HepG2 (cell line): ENCODE measurements at places on chromosomes 6 and 20.

DNA sequence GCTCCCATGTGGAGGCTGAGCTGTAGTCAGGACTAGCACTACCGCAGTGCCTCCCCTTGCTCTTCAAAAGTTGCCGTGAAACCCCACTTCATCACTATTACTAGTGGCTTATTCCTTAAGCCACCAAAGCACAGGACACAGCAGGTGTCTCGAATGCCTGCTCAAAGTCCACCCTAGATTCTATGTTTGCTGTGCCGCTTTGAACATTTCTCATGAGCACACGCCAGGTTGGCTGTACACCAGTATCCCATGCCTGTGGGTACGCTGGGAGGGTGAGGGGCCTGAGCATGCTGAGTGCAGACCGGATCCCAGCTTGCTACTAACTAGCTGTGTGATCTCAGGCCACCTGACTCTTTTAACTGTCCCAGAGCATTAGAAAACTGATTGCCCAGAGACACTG is 335.8 kb upstream of the QKI start:
- no peak for DNase-seq
- H3K27me3 ChIP-seq = no peaks in the 10 kb centered on the region
- H3K27ac ChIP-seq = no peak overlapping the region
- no peak overlapping the region for H3K4me3 ChIP-seq
- no peaks in the 10 kb centered on the region for H3K36me3 ChIP-seq
- H3K4me1 ChIP-seq = no peaks in the 10 kb centered on the region

DNA sequence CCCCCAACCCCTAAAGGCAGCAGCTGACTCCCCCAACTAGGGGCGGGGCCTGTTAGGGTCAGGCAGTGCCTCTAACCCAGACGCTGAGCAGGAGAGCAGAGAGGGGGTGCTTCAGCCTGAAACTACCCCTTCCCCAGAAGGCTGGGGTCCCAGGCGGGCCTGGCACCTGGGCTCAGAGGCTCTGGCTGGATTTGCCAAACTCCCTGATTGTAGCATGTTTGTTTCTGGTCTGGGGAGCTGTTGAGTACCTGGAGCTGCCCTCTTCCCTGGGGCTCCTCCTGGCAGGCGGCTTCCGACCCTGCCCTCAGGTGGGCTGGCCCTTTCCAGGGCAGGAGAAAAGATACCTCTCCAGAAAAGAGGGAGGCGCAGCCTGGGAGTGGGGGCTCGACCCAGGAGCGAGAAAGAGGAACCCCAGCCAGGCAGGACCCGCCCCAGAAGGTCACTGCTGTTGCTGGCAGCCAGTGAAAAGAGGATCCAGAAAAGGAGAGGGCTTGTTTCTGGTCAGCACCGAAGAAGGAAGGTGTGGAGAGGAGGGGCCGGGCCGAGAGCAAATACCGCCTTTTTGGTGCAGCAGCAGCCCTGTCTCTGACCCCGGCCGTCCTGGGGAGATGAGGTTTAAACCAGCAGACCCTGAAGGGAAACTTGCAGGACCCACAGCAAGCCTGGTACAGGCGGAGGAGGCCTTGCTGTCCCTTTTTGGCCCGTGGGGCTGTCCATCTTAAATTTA is 810 bp upstream of the ABHD16B start:
- H3K4me3 ChIP-seq = no peak overlapping the region
- DNase-seq = no peak
- no peaks in the 10 kb centered on the region; the same call in 2 of the 3 replicates for H3K36me3 ChIP-seq

DNA sequence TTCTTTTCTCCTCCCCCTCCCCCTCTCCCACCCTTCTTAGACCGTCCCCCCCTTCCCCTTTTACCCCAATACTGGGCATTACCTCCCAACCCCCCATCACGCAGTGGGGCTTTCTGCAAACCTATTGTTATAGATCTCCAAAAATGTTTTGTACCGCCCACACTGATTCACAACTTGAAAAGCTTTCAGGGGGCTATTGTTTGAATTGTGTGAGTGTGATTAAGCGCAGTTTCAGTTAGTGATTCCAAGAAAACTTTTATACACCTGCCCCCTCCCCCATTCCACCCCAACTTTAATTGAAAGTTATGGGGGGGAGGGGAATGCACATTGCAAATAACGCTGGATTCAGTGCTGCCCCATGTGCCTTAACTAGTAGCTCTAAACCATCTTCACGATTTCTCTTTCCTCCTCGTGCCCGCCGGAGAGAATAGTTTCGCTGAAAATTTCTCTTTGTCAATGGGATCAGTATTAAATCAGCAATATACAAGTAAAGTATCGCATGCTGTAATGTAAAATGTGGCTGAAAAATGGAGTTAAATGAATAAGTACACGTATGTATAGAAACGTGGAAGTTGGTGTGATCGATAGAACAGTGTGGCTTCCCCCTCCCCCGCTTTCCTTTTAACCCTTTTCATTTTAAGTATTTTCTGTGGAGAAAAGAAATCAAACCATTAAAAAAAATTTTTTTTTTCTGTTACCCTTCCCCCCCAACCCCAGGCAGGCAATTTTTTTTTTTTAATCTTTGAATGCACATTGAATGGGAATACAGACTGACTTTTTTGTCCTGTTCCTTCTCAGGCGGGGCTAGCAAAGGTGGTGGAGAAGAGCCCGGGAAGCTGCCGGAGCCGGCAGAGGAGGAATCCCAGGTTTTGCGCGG is 632 bp downstream of the LIN28B start:
- H3K4me1 ChIP-seq = peaks cover 20% of the 10 kb centered on the region
- H3K4me3 ChIP-seq = peak overlapping the region; percentile 70
- peak; percentile 16 for DNase-seq
- peak overlapping the region; percentile 90 for H3K27ac ChIP-seq
- H3K27me3 ChIP-seq = no peaks in the 10 kb centered on the region; the same call in 1 of the 2 replicates
- no peaks in the 10 kb centered on the region for H3K36me3 ChIP-seq

- peaks cover 98% of the 10 kb centered on the region for H3K4me1 ChIP-seq
- H3K4me3 ChIP-seq = peak overlapping the region; percentile 44
- H3K36me3 ChIP-seq = peaks cover 34% of the 10 kb centered on the region
- H3K27ac ChIP-seq = peak overlapping the region; percentile 72
- no peaks in the 10 kb centered on the region for H3K27me3 ChIP-seq
Observed at GRCh38 chr6:41579088-41579610, 33.0 kb downstream of the FOXP4 start.

- H3K27ac ChIP-seq = no peak overlapping the region
- H3K27me3 ChIP-seq = peaks cover 8% of the 10 kb centered on the region
- peaks cover 45% of the 10 kb centered on the region for H3K4me1 ChIP-seq
- no peak overlapping the region for H3K4me3 ChIP-seq
- DNase-seq = peak; percentile 17
Observed at GRCh38 chr6:75752365-75752764, 3.3 kb downstream of the MYO6 start.

DNA sequence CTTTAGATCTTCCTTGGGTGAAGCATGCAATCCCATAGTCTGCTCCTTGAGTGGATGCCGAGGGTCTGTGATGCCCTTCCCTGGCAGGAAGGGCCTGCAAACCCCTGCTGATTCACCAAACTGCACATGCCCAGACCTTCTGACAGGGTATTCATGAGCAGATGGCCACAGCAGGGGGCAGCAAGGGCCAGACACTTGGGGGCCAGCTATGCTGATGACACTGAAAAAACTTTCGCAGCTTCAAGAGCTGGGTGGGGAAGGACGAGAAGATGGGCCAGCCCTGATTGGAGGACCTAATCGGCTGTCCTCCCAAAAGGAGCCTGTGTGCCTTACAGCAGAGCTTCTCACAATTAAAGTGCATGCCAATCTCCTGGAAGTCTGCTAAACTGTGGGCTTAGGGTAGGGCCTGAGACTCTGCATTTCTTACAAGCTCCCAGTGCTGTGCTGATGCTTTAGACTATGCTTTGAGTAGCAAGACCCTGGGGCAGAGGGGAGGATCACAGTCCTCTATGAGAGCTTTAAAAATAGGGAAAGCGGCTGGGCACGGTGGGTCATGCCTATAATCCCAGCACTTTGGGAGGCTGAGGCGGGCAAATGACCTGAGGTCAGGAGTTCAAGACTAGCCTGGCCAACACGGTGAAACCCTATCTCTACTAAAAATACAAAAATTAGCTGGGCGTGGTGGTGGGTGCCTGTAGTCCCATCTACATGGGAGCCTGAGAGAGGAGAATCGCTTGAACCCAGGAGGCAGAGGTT is 15.2 kb upstream of the GDAP1L1 start:
- DNase-seq = peak; percentile 49
- no peak overlapping the region for H3K4me3 ChIP-seq
- H3K36me3 ChIP-seq = no peaks in the 10 kb centered on the region
- no peaks in the 10 kb centered on the region; the same call in 1 of the 2 replicates for H3K27me3 ChIP-seq
- peaks cover 29% of the 10 kb centered on the region for H3K4me1 ChIP-seq

DNA sequence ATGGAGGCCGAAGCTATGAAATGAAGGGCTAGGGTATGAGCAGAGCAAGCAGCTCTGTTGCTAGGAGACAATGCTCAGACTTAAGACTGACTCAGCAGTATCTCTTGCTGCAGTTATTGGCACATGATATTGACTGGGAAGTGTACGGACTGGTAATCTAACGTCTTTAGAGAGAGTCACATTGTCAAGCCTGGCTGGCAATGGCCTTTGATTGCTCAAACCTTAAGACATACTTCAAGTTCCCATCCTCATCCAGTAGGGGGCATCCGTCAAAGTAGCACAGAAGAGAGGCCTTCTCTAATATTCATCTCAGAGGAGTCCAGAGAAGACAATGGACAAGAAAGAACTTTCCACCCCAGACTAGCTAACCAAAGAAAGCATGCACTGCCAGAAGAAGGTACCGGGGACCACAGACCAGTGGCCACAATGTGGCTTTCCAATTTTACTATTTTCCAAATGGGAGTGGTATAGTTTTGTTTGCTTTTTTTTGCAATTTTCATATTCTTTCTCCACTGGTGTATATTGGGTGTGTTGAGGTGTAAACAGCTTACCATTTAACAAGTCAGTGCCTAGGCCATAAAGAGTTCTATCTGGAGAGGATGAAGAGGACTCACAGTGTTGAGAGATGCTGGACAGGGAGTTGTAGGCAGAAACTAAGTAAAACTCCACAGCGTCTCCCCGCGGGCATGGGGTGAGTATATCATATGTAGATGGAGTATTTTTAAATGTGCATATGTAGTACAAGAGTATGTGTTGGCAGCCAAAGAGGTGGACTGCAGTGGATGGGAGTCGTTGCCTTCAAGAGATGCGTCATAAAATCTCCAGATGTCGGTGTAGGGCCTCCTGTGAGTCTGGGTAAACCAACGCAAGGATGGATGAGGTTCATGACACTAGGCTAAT is 36.7 kb downstream of the LRFN2 start:
- no peaks in the 10 kb centered on the region for H3K4me1 ChIP-seq
- H3K27ac ChIP-seq = no peak overlapping the region
- DNase-seq = peak; percentile 54
- H3K4me3 ChIP-seq = no peak overlapping the region

GRCh38 chr20:34629904-34630303 is 47.0 kb downstream of the PIGU start:
- peaks cover 24% of the 10 kb centered on the region for H3K4me1 ChIP-seq
- no peak overlapping the region for H3K27ac ChIP-seq
- no peak overlapping the region for H3K4me3 ChIP-seq
- peaks cover 11% of the 10 kb centered on the region for H3K36me3 ChIP-seq
- no peak for DNase-seq

DNA sequence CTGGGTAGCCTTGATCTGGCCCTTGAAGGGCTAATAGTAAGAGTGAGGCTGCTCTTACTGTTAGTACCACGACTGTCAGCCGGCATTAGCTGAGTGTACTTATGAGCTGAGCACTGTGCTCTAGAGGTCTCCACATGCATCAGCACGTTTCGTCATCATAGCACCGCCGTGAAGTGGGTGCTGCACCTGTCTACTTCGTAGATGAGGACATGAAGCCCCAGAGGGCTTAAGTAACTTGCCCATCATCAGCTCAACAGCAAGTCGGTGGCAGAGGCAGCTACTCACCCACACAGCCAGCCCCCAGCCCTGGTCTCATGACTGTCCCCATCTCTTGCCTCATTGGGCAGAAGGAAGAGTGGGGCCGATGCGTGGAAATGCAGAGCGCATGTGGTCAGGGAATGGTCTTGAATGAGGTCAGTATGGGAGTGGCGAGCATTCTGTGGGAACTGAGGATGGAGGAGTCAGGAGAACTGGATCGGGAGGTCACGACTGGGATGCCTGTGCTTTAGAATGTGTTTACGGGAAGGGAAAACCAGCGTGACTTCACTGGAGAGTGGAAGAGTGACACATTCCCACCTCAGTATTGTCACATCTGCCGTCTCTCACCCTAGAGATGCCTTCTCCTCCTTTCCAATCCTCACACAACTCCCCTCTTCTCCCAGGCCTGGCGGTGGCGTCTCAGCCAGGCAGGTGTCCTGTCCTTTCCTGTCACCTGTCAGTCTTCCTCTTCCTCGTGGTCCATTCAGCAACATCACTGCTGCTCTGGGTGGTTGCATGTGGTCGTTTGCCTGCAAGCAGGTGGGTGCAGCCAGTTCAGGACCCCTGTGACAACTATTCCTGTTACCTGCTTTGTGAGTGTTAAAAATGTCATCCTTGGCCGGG is 6.0 kb downstream of the SYTL3 start:
- DNase-seq = no peak
- no peak overlapping the region for H3K4me3 ChIP-seq
- no peak overlapping the region for H3K27ac ChIP-seq
- no peaks in the 10 kb centered on the region for H3K27me3 ChIP-seq
- peaks cover 40% of the 10 kb centered on the region for H3K4me1 ChIP-seq

GRCh38 chr6:109073344-109074132 is 21.1 kb downstream of the SESN1 start:
- H3K4me1 ChIP-seq = peaks cover 6% of the 10 kb centered on the region; the same call in 1 of the 2 replicates
- DNase-seq = peak; percentile 67
- H3K27me3 ChIP-seq = no peaks in the 10 kb centered on the region

- peaks cover 22% of the 10 kb centered on the region; the same call in 2 of the 3 replicates for H3K27me3 ChIP-seq
- no peak overlapping the region for H3K27ac ChIP-seq
- H3K4me3 ChIP-seq = no peak overlapping the region
- DNase-seq = no peak
- no peaks in the 10 kb centered on the region for H3K36me3 ChIP-seq
Observed at GRCh38 chr6:33049323-33050013, 24.0 kb downstream of the HLA-DPA1 start.

- H3K27me3 ChIP-seq = peaks cover 7% of the 10 kb centered on the region; the same call in 1 of the 3 replicates
- peak; percentile 75 for DNase-seq
- H3K4me3 ChIP-seq = no peak overlapping the region
- H3K27ac ChIP-seq = no peak overlapping the region
- H3K4me1 ChIP-seq = peaks cover 8% of the 10 kb centered on the region
Observed at GRCh38 chr6:153023977-153024708, 21.6 kb upstream of the MTRF1L start.

DNA sequence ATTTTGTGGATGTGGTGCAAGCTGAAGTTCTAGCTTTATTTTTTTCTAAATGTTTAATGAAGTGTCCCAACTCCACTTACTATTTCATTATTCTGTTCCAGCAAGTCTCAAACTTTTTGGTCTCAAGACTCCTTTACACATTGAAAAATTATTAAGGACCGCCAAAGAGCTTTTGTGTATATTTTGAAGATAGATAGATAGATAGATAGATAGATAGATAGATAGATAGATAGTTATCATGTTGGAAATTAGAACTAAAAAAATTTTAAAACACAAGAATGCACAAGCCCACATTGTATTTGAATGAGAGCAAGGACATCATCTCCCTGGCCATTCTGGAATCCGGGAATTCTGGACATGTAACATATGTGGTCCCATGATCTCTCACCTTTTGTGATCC is 181.2 kb upstream of the SNX9 start:
- no peaks in the 10 kb centered on the region for H3K4me1 ChIP-seq
- no peak overlapping the region for H3K27ac ChIP-seq
- H3K36me3 ChIP-seq = no peaks in the 10 kb centered on the region
- no peak overlapping the region for H3K4me3 ChIP-seq

GRCh38 chr6:42403831-42404230 is 47.9 kb downstream of the TRERF1 start:
- no peaks in the 10 kb centered on the region for H3K4me1 ChIP-seq
- no peaks in the 10 kb centered on the region for H3K36me3 ChIP-seq
- H3K27ac ChIP-seq = no peak overlapping the region
